ENCODE measurements at places on chromosomes 6 and 20.

DNA sequence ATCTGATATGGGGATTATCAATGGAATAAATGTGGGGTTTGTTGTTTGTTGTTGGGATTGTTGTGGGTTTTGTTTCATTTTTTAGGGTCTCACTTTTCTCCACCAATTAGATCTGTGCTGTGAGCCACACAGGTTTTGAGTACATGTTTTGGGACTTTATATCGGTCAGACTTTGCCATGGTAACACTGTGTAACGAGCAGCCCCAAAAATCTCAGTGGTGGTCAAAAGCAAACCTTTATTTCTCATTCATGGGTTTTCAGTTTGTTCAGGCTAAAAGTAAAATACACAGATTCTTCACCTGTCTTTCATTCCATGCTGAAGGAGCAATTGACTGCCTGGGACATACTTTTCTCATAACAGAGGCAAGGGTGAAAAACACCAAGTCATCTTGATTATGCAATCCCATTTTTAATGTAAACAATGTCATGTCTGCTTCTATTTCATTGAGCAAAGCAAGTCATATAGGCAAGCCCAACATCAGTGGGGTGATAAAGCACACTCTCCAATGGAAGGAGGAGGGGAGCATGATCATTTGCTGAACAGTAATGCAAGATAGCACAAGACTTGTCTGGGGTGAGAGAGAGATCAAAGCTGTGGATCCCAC lies 101.1 kb upstream of the PLCB4 start:
- no peak for DNase-seq

DNA sequence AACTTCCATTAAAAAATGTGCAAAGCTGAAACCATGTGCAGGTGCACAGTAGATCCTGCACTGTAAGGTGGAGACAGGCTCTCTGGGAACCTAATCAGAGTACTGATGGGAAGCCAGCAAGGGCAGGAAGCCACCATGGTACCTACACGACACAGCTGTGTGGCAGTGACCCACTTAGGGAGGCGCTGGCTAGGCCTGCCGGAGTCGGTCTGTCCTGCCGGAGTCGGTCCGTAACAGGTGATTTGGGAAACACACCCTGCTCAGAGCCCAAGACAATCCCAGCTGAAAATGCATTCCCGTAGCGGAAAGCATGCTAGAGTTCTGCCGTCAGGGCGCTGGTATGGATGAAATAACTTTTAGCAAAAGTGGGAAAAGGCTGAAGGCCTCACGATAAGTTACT lies 17.2 kb downstream of the TXNDC5 start:
- no peak for DNase-seq

GRCh38 chr6:105753620-105754211 lies 332.4 kb upstream of the PRDM1 start:
- no peak for DNase-seq

- DNase-seq, result no peak
These were observed 27.3 kb downstream of the SRSF3 start for GRCh38 chr6:36621371-36621855.

DNA sequence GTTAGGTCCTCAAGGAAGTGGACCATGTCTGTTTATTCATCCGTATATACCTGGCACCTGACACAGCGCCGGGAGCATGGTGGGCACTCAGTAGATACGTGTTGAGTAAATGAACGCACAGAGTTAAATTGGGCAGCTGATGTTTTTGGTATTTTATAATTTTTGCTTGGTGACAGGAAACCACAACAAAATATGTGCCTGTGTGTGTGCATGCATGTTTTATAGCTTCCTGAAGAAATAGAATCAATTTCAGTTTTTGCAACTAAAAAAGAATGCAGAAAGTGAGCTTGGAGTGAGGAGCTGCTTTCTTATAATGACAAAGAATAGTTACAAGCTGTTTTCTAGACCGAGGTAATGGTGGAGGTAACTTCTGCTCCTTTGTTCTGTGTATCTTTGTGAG lies 91.4 kb downstream of the PLCB4 start:
- DNase-seq, result no peak

DNA sequence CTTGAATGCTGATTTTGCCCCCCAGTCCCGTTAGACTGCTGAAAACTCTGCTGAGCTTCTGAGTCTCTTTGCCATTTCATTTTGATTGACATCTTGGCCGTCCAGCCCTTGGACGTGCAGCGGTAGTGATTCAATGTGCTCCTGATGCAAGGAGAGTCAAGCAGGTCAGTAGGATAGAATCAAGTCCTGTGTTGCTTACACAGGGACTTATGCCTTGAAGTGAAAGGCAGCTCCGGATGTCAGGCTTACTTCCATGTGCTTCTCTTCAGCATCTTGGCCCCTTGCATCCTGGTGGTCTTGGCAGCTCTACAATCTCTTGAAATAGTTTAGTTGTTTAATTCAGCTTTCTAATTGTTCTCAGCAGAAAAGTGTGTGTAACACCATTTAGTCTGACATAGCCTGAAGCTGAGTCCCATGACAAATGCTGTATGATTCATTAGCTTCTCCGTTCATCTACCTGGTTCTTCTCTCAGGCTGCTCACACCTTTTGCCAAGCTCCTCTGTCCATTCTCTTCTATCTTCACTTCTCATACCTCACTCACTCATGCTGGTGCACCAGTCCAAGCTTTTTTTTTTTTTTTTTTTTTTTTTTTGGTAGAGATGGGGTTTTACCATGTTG lies 76.0 kb downstream of the EZR start:
- no peak for DNase-seq

- DNase-seq, result no peak
These were observed 45.4 kb upstream of the ZFAND3 start for GRCh38 chr6:37774028-37774680.

- no peak for DNase-seq
These were observed 137.8 kb upstream of the SPACA1 start for GRCh38 chr6:87909849-87910248.

DNA sequence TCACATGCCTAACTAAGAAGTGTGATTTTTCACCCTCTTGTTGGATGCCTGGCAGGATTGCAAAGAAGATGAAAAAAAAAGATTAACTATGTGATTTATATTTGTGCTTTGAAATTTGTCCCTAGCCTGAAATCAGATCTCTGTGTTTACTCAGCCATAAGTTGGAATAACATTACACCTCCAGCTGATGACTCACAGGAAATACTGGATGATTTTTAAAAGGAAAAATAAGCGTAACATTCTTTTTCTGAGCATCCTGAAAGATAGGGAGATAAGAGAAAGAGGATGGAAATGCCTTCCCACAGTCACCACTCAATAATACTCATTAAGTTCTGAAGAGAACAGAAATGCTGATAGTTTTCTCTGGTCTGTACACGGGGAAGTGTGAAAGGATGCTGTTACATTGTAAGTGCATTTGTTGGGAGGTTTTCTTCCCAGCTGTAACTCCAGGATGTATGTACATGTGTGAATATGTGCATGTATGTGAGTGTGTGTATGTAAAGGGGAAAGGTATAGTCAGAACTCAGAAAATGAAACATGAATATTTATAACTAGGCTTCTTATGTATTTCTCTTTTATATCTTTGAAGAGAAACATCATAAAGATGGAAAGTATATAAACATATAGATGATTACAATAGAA lies 37.4 kb upstream of the RIPPLY2 start:
- no peak for DNase-seq

DNA sequence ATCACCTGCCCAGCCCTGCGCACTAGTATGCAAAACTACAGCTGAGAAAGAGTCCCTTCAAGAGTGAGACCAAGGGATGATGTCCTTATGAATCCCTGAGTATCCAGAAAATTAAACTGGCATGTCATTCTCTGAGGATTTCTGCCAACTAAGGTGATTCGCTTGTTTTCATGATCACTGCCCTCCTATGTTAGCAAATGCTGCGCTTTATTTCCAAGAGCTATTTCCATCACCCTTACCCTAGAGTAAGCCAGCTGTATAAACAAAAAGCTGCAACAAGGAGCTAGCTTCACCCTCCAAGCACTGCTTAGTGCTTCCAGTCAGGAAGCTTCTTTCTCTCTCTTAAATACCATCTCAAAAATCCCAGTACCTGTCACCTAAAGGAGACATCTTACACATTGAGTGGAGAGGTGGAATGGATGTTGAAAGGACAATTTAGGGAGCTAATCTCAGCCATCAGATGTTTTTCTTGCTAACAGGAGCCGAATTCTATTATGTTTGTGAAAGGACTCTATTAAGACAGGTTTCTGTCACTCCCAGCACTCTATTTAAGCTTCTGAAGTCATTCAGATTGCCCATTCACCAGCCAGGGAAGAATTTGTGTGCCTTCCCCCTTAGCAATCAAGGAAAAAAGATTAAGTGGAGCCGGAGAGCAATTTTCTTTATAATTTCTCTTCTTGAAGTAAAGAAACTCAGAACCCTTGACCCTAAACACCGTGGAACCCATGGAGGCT lies 322.2 kb downstream of the NRN1 start:
- DNase-seq, result no peak

GRCh38 chr6:5995949-5996713 lies 10.6 kb downstream of the NRN1 start:
- peak; percentile 54 for DNase-seq

- no peak for DNase-seq
These were observed 96.3 kb upstream of the MAFB start for GRCh38 chr20:40785346-40785745.

DNA sequence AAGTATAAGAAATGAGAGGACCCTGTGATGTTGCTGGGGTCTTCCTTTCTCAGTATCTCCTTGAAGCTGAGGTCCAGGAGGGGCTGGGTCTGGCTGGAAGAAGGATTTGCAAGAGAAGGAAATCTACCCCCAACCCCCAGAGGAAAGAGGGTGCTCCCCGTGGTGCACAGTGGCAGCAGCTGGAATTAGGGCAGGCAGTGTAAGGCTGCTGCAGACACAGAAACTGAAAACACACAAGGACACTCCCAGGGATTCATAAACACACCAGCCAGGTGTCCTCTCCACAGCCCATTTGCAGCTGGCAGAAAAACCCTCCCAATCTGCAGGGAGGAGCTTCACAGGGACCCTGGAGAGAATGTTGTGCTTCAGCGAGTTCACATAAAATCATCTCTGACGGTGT lies 297.2 kb downstream of the CDH26 start:
- peak; percentile 61 for DNase-seq

DNA sequence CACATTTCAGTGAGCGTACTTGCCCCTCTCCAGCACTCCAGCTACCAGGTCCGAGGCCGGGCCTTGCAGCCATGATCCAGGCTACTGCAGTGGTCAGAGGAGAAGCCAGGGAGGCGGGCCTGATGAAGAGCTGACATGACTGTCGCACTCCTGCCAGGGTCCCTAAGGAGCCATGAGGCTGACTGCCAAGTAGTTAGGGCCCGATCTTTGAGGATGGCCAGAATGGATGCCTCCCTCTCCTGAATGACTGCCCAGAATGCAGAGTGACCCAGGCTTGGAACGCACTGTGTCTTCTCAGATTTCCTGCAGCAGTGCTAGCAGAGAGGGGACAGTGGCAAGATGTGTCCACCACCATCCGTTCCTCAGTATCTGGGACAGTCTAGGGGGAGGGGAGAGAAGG lies 24.7 kb upstream of the LRFN2 start:
- no peak for DNase-seq

- no peak for DNase-seq
These were observed 302.0 kb upstream of the STXBP5 start for GRCh38 chr6:146901940-146902816.

DNA sequence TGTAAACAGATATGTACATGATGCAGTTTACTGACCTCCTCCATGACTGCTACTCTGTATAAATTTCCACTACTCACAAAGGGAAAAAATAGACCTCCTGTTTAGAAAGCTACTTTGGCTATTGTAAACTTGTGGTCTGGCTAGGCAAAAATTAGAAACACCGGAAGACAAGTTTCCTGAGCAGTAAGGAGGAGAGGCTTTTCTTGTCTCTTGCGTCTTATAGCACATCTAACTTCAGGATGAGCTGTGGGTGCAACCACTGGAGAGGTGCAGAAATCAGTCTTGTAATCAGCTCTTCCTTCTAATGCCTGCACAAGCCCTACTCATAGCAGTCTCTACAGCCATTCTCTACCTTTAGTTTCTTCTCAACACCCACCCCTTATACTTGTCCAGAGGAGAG lies 296.5 kb upstream of the SLC35B3 start:
- no peak for DNase-seq

- DNase-seq, result no peak
These were observed 2.8 kb downstream of the PROKR2 start for GRCh38 chr20:5313916-5314315.

DNA sequence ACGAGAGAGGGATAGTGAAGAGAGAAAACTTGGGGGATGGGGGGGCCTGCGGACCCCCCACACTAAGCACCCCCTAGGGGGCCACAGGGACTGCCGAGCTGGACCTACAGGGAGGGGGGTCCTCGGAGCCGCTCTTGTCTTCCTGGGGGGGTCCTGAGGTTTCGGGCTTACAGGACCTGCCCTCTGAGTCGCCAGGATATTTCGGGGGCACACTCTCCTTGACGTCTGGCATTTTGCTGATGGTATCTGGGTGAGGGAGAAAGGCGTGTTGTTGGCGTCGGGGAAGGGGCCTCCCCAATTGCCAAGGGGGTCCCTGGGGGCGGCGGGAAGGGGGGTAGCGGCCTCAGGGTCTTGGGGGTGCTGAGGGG lies 516 bp downstream of the TCP11 start:
- no peak for DNase-seq

DNA sequence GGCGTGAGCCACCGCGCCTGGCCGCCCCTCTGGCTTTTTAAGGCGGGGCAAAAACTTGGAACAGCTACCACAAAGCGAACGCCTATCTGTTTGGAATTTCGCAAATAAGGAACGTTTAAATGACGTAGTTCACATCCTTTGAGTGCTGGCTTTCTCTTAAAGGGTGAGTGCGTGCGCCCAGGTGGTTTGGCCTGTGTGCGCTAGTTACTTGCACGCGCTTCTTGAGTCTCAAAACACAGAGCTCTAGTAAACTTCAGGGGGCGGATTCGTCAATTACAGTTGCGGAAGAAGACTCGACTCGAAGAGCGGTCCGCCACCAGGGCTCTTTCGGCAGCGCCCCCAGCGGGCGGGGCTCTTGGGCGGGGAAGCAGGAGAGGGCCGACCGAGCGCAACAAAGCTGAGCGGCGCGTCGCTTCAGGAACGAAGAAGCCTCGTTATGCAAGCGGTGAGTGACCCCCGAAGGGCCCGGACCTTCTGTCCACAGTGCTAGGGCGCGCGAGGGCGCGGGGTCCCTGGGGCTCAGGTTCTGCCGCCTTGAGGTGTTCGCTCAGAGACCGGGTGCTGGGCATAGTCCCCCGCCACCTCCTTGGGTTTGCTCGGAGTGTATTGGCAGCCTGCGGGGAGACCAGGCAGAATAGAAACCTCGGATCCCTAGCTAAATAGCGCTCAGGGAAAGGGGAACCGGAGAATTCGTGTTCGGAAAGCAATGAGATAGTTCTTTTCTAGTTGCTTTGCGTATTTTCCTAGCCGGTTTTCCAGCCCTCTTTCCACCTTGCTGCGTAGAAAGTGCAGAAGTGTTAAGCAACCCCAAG lies at the start of gene SYCP2L:
TSS of gene SYCP2L (plus strand) at position 362 of the 812 bp plus-strand sequence. CDS start at position 437, 75 bp downstream.
- no peak for DNase-seq

- DNase-seq, result peak; percentile 9
These were observed 3.8 kb downstream of the ZNF334 start for GRCh38 chr20:46509523-46509922.
